CD8-positive, alpha-beta memory T cell (primary cell): ENCODE measurements at places on chromosomes 5 and 9.

DNA sequence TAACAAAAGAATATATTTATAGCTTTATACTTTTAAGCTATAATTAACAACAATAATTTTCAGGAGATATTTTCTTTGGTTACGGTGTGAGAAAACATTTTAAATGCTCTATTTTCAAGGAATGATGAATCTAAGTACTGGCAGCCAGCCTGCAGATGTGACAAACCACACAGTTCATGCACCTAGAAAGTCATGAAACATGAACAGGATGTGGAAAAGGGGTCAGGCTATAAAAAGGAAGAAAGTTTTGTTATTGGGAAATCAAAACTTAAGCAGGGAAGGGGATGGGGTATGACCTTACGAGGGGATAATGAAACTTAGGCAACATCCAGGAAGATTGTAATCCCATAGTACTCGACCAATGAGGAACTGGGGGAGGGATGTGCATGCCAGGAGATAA, 508.7 kb upstream of the GRAMD2B start:
- DNase-seq: no peak

- no peak for DNase-seq
Measured at GRCh38 chr5:54173251-54173650, 137.1 kb downstream of the ARL15 start.

DNA sequence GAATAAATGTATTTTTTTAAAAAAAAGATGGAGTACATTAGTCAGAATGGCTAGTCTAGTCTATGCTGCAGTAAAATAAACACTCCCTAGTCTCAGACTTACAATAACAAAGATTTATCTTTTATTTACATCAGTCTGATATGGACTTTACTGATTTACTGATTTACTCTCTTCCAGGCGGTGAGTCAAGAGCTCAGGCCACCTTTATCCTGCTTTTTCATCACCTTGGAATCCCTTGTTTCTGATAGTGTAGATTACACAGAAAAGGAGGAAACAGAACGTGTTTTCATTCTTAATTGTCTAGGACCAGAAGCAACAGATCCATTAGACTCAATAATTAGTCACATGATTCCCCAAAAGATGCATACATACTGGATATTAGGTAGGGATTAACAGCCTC, 290.1 kb upstream of the TRPC7 start:
- DNase-seq: no peak

DNA sequence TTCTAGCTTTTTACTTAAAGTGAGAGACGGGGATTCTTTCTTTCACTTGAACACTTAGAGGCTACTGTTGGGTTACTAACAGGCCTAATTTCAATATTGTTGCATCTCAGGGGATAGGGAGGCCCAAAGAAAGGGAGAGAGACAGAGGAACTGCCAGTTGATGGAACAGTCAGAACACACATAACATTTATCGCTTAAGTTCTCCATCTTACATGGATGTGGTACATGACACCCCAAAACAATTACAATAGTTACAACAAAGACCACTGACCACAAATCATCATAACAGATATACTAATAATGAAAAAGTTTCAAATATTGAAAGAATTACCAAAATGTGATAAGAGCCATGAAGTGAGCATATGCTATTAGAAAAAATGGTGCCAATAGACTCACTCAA, 4.3 kb upstream of the RIC1 start:
- DNase-seq: no peak

DNA sequence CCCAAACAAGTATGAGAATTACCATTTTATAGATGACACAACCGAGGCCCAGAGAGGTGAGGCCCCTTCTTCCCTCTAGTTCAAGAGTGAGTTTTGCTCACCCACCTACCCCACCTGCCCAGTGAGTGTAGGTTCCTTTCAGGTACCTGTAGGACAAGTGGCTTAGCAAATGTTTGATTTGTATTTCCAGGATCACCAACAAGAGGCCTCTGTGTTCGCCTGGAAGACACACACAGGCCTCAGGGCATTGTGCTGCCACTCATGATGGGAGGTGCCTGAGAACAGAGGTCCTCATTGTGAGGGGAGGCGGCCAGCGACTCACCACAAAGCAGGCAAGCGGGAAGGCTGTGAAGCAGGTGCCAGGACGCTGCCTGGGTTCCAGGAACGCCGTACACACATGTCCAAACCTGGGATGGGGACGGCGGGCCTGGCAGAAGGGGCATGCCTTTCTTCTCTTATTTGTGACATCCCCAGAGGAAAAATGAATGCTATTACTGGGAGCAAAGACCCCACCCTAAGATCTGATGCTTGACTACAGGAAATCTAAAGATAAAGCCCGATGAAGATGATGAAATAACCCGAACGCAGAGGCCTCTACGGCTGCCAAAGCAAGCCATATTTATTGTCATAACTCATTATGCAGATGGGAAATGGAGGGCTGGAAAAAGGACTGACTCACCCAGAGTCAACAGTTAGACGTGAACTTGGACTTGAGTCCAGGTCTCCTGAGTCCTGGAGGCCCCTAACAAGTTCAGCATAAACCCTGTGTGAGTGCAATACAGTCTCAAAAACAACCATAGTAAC, 60.2 kb upstream of the SLC25A51 start:
- DNase-seq: no peak

GRCh38 chr5:73960023-73960422, 334.0 kb downstream of the ARHGEF28 start:
- no peak for DNase-seq

DNA sequence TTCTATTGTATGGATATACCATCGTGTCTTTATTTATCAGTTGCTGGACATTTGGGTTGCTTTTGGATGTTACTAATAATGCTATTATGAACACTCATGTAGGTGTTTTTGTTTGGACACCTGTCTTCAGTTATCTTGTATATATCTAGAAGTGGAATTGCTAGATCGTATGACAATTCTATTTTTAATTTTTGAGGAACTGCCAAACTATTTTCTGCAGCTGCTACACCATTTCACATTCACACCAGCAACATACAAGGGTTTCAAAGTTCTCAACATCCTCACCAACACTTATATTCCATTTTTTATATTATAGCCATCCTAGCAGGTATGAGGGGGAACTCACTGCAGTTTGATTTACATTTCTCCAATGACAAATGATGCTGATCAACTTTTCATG, 324.6 kb downstream of the CAAP1 start:
- no peak for DNase-seq

- no peak for DNase-seq
Measured at GRCh38 chr9:97623946-97624345, 9.2 kb downstream of the TSTD2 start.

GRCh38 chr9:106970976-106971457, 108.1 kb downstream of the ZNF462 start:
- DNase-seq: no peak

- DNase-seq: no peak
Measured at GRCh38 chr5:9188956-9189355, 356.9 kb downstream of the SEMA5A start.

DNA sequence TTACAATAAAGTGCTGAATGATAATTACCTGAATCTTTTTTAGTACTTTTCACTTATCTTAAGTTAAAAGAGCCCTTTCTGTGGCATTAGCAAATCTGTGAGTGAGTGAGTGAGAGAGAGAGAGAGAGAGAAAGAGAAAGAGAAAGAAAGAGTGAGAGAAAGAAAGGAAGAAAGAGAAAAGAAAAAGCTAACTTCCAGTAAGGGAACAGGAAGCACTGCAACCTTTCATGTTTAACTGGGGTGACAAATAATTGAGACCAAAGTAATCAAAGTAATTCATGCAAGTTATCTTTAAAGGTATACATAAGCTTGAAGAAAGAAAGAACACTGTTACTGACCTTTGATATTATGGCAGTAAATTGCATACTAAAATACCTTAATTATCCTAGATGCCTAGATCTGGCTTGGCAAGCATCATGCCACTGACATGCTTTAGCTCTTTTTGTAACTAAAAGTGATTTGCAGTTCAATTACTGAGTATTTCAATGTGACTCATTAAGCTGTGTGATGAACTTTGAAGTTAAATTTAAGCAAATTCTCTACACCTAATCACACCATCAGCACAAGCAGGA, 21.7 kb downstream of the FEM1C start:
- no peak for DNase-seq

- DNase-seq: no peak
Measured at GRCh38 chr5:176679365-176680225, 32.3 kb downstream of the TSPAN17 start.

GRCh38 chr5:126483156-126483555, 59.9 kb downstream of the GRAMD2B start:
- no peak for DNase-seq

GRCh38 chr5:1701216-1701864, 98.3 kb downstream of the MRPL36 start:
- no peak for DNase-seq

GRCh38 chr5:115431116-115431515, 113.5 kb downstream of the FEM1C start:
- no peak for DNase-seq

DNA sequence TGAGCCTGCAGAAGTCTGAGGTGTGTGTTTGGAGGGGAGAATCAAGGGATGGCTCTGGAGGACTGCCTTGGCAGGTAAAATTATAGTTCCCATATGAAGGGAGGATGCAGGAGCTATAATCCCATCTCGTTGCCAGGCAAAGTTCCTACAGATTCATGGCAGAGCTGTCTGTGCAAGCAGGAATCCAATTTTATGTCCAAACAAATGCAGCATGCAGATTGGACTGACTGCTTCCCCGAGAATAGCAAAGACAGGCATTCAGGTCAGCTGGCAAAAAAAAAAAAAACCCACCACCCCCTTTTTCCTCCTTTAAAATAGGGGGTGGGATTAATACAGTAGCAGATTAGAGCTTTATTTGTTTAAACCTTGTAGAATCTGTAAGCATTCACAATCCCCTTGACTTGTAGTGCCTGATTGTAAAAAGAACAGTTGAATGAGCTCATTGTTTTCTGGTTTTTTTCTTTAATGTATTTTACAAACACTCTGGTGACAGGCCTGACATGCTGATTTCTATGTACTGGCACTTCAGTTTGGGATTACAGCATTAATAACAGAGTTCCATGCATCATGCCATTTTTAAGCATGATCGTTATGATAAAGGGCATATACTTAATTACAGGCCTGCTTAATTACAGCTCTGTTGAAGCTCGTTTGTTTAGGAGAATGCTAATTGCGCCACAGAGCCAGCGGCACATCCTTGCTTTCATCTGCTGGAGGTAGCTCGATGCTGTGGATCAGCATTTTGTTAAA, 141.4 kb upstream of the LMX1B start:
- DNase-seq: no peak

GRCh38 chr9:136886610-136887597, 588 bp downstream of the TRAF2 start:
- no peak for DNase-seq

DNA sequence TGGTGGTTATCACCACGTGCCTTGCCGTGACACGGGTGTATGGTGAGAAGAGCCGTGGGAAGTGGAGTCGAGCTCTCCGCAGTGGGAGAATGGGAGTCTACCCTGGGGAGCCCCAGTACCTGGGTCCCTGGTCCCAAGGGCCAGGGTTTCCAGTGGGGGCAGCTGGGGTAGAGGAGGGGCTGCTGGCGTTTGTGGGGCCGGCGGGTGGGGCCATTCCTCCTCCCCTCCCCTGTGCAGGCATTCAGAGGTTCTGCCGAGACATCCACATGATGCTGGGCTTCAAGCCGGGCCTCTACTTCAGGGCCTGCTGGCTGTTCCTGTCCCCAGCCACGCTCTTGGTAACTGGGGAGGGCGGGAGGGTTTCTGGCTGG, 14.7 kb downstream of the SLC6A7 start:
- DNase-seq: no peak
